ENCODE measurements at places on chromosomes 2 and 18. TPM values are rescaled to one million over a fixed set of nuclear protein-coding genes. Genes with fewer than 3 reads are reported as not detected.

GRCh38 chr2:110866045-110866444 is 133.7 kb downstream of the ACOXL start:
- no peak for DNase-seq

The PFN4 gene
- total RNA-seq = 2.7 TPM

The DUSP19 gene
- 1.4 TPM for total RNA-seq

The SP140L gene
- 34.2 TPM for total RNA-seq

DNA sequence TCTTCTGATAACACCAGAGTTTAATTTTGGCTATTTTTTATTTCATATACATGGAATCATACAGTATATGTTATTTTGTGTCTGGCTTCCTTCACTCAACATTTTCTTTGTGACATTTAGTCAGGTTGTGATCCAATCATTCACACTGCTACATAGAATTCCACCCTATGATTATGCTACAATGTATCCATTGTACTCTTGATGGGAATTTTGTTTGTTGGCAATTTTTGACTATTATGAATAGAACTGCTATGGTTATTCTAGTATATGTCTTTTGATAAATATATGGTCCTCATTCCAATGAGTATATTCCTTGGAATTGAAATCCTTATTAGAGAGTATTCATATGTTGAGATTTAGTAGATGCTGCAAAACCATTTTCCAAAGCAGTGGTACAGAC is 936.4 kb upstream of the CHAC2 start:
- no peak for DNase-seq

DNA sequence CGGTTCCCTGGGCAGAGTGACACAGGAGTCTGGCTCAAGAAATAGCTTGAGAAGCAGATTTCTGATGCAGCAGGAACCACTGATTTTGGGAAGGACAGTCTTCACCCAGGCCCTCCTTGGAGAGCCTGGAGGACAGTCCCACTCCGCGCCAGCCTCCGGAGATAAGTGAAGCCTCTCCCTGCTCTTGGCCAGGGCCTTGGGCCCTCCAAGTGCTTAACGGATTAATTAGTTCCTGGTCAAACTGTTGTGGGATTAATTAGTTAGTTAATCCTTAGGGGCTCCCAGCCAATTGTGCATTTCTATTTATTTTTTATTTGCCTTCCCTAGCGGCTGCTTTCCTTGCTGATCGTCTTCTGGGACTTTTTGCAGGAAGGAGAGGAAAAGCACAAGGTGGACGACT is 19.6 kb downstream of the CPLX4 start:
- DNase-seq = no peak

DNA sequence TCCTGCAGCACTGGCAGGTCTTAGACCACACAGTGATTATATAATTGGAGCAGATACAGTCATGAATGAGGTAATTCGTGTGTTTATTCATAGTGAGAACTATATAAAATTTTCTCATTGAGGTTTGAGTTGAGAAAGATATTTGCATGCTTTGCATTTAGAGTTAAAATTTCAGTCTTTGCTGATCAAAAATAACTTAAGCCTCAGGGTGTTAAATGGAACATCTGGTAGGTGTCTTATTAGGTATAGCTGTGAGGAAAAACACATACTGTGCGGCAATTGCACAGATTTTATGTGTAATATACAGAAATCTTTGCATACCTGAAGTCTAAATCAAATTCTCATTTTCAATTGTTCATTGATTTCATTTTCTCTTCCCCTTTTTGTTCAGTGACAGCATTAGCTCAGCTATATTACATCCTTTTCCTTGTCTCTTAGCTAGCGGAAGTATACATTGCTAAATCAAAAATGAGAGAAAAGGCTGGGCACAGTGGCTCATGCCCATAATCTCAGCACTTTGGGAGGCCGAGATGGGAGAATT is 21.2 kb downstream of the GORASP2 start:
- no peak for DNase-seq

The SCYGR4 gene
- not detected for total RNA-seq

- DNase-seq = no peak
These were observed 29.8 kb upstream of the LMAN1 start for GRCh38 chr18:59388817-59389216.

DNA sequence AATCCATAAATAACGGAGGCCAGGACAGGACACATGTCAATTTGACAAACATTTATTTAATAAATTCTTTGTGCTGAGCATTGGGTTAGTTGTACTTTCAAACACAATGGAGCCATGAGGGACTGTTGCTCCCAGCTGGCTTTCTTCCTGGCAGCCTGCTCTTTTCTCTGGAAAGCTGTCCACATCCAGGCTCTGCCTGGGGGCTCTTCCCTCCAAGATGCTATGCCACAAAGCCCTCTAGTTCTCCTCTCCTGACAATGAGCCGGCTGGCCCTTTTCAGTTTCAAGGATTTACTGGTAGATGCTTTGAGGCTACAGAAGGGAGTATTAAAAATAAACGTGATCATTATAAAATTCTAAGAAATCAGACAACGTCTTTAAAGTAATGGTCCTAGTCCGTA is 44.1 kb upstream of the SLC14A2 start:
- no peak for DNase-seq

DNA sequence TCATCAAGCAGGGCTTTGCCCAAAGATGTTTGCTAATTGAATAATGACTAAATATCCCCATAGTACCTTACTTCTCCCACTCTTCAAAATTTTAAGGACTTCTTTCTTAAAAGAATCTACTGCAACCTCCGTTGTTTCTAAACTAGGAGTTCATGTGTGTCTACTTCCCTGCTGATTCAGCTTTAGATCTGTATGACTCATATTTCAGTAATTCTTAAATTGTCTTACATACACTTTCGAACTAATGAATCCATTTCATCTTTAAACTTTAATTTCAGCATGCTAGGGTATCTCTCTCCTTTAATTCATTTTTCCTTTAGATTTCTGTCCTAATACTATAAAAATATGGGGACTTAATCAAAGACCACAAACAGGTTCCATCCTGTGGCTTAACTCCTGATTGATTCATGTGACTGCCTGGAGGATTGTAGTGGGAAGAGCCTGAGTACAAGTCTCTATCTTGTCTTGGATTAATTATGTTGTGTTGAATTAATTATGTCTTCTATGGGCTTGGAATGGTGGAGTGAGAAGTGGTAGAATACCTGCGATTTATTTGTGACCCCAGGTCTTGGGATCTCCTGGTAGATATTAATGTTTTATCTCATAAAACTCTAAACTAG is 24.9 kb upstream of the COL5A2 start:
- DNase-seq = no peak

The EN1 gene
- total RNA-seq = not detected

GRCh38 chr18:35417223-35417622 is 40.1 kb upstream of the ZNF396 start:
- no peak for DNase-seq

All from glomerular endothelial cell (primary cell).